ENCODE measurements at places on chromosomes 7 and 10. TPM values are rescaled to one million over a fixed set of nuclear protein-coding genes. Genes with fewer than 3 reads are reported as not detected.

ADARB2 gene
- total RNA-seq: not detected

NSUN5 gene
- total RNA-seq: 3.7 TPM

BAIAP2L1 gene
- total RNA-seq: 1.4 TPM

EGR2 gene
- total RNA-seq: 0.37 TPM

SPDYE16 gene
- total RNA-seq: not detected

CCDC126 gene
- 28.2 TPM for total RNA-seq

PKD2L1 gene
- total RNA-seq: not detected

TWIST1 gene
- not detected for total RNA-seq

SH2B2 gene
- 4.4 TPM for total RNA-seq

CNPY1 gene
- total RNA-seq: not detected

DENND11 gene
- 76.9 TPM for total RNA-seq

CHAT gene
- not detected for total RNA-seq

FAM170B gene
- not detected for total RNA-seq

TMEM270 gene
- not detected for total RNA-seq

ANXA8 gene
- total RNA-seq: not detected

Measured in dermis blood vessel endothelial cell (primary cell).